ENCODE measurements at places on chromosomes 1 and 21. TPM values are rescaled to one million over a fixed set of nuclear protein-coding genes. Genes with fewer than 3 reads are reported as not detected.

- DNase-seq = peak; percentile 63
Observed at GRCh38 chr1:169060043-169060722, 46.3 kb upstream of the ATP1B1 start.

DNA sequence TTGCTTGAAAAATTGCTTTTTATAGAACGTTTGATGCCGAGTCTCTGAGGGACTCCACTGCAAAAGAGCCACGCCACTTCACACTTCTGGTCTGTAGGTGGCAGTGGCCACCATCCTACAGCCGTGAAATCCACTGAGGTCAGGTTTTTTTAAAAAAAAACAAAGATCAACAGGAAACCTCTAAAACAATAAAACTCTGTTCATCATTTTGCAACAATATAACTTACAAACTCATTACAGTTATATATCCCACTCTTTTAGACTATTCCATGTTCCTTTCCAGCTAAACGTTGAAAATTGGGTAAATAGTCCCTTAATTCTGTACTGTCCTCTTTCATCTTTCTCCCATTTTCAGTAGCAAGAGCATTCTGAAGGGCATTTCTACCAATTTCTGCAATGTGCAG is 64.6 kb upstream of the FMN2 start:
- peak; percentile 22 for DNase-seq

The ZRANB2 gene
- polyA plus RNA-seq = 121 TPM

The TAS1R1 gene
- 7.0 TPM for polyA plus RNA-seq

GRCh38 chr1:208159555-208160258 is 84.5 kb downstream of the PLXNA2 start:
- peak; percentile 53 for DNase-seq

The FBXO28 gene
- not detected for polyA plus RNA-seq

GRCh38 chr21:16570856-16571255 is 841.1 kb downstream of the USP25 start:
- no peak for DNase-seq

GRCh38 chr21:20822666-20823065 is 175.5 kb upstream of the NCAM2 start:
- DNase-seq = no peak

DNA sequence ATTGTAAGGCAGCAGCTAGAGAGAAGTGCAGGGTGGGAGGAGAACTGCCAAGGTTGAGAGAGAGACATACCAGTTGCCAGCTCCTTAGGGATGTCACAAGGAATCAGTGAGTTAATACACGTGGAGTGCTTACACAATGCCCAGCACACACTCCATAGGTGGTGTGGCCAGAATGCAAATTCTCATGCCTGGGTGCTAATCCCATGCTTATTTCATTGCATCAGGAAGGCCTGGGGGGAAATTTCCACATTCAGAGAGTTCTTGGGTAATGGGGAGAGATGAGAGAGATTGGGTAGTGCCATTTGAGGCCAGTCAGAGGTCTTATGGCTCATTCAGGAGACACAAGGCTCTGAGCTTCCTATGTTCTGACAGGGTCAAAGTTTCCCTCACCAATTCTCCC is 38.7 kb downstream of the GJA5 start:
- DNase-seq = no peak

DNA sequence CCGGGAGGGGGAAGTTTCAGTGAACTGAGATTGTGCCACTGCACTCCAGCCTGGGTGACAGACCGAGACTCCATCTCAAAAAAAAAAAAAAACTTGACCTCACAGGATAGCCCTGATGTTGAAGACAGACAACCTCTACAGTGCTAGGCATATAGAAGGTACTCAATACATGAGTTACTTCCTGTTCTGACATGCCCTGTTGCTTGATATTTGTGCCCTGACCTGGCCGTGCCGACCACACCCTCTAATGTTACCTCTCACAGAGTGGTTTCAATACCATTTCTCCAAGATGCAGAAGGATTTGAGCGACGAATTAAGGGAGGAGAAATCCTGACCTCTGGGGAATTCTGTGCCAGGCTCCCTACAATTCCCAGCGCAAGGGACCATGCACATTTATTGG is 5.2 kb downstream of the PTAFR start:
- DNase-seq = no peak

DNA sequence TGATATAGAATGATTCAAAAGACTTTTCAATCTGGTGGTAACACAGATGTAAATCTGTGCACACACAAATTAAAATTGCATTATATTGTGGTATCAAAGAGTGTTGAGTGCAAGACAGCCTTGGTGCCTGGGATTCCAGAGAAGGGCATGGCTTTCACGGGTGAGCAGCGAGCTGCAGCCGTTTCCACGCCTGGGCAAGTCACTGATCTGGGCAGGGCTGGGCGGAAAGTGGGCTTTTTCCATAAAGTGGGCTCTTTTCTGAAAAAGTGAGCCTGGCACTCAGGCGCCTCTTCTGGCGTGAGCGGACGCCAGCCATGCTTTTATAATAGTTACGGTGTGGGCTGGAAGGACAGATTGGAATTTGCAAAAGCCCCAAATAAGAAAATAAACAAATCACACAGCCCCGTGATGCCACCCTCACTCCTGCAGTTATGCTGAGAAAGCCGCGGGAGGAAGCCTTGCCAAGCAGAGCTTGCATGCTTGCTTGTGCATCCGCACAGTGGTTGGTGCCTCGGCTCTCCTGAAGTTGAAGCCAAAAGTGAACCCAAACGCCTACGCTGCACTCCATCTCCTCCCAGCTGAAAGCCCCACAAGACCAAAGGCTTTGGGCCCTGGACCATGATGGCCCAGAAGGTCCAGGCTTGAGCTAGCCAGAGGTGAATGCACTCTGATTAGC is 7.1 kb upstream of the C1orf115 start:
- no peak for DNase-seq

- DNase-seq = no peak
Observed at GRCh38 chr21:43940329-43941050, 71.6 kb upstream of the TRAPPC10 start.

- no peak for DNase-seq
Observed at GRCh38 chr1:38776466-38777065, 83.0 kb downstream of the RRAGC start.

DNA sequence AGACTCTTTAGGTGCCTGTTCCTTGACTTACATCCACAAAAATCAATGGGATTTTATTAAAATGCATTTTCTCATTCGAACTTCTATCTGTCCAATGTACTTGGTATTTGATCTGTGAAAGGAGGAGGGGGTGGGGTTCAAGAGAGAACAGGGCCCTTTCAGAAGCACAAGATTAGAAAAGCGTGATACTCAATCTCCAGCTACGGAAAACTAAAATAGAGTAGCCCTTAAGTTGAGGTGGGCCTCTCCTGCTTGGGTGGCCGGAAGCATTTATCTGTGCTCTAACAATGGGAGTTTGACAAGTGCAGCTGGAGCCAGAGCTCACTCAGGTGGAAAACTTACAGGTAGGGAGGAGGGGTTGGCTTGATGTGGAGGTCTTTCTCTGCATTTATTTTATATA is 462 bp upstream of the RXRG start:
- no peak for DNase-seq

- DNase-seq = no peak
Observed at GRCh38 chr1:151825204-151825603, 6.4 kb downstream of the RORC start.

DNA sequence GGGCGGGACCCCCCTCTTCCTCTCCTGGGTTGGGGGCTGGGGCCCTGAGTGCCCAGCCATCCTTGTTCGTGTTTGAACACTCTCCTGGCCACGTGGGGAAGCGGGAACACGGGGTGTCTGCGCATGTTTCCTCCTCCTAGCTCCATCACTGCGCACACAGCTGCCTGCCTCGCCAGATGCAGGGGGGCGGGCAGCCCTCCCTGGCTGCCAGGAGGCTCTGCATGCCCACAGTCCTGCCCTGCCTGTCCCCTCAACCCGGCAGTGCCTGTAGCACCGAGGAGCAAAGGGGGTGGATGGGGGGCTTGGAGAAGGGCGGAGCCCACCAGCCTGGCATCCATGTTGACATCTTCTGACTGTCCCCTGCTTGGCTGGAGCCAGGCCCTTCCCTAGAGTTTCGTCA is 1.8 kb upstream of the SLC25A34 start:
- no peak for DNase-seq

Data from muscle of arm (tissue), 14 donors.